ENCODE measurements at places on chromosomes 3 and 15.

GRCh38 chr3:14216257-14217048, 37.8 kb downstream of the LSM3 start:
- H3K27ac ChIP-seq, result no peak overlapping the region
- H3K27me3 ChIP-seq, result no peaks in the 10 kb centered on the region
- no peaks in the 10 kb centered on the region for H3K36me3 ChIP-seq
- DNase-seq, result no peak
- peak overlapping the region; percentile 4 for H3K4me3 ChIP-seq

- peaks cover 18% of the 10 kb centered on the region for H3K4me1 ChIP-seq
- H3K27ac ChIP-seq, result no peak overlapping the region
- peaks cover 3% of the 10 kb centered on the region for H3K27me3 ChIP-seq
- no peak for DNase-seq
- H3K4me3 ChIP-seq, result no peak overlapping the region
Measured at GRCh38 chr3:187947927-187948682, 202.8 kb upstream of the BCL6 start.

- no peak overlapping the region for H3K27ac ChIP-seq
- no peak for DNase-seq
- H3K36me3 ChIP-seq, result no peaks in the 10 kb centered on the region
- peaks cover 2% of the 10 kb centered on the region for H3K27me3 ChIP-seq
Measured at GRCh38 chr3:10485380-10485779, 20.0 kb downstream of the ATP2B2 start.

DNA sequence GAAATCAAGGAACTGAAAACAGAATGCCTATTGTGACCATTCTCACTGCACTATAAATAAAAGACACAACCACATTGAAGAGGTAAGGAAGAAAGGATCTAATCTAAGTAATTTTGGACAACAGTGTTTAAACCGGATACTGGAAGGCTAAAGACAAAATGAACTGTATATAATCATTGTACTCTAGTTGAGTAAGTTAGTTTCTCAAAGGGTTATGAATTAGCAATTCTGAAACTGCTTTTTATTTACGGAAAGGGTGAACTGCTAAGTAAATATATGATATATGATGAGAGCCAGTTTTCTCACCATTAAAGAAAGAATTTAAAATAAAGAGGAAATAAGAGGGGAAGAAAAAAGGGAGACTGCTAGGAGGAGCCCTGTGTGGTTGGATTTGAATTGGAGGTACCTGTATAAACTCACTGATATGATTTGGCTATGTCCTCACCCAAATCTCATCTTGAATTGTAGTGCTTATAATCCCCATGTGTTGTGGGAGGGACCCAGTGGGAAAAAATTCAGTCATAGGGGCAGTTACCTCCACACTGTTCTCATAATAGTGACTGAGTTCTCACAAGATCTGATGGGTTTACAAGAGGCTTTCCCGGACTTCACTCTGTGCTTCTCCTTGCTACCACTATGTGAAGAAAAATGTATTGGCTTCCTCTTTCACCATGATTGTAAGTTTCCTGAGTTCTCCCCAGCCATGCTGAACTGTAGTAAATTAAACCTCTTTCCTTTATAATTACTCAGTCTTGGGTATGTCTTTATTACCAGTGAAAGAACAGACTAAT, 607.7 kb downstream of the PYDC2 start:
- no peak overlapping the region for H3K4me3 ChIP-seq
- H3K4me1 ChIP-seq, result no peaks in the 10 kb centered on the region
- no peak for DNase-seq
- no peak overlapping the region for H3K27ac ChIP-seq

GRCh38 chr3:89851974-89852621, 744.7 kb downstream of the EPHA3 start:
- no peak overlapping the region for H3K27ac ChIP-seq
- DNase-seq, result no peak
- no peaks in the 10 kb centered on the region for H3K36me3 ChIP-seq
- no peaks in the 10 kb centered on the region for H3K4me1 ChIP-seq
- no peak overlapping the region for H3K4me3 ChIP-seq

DNA sequence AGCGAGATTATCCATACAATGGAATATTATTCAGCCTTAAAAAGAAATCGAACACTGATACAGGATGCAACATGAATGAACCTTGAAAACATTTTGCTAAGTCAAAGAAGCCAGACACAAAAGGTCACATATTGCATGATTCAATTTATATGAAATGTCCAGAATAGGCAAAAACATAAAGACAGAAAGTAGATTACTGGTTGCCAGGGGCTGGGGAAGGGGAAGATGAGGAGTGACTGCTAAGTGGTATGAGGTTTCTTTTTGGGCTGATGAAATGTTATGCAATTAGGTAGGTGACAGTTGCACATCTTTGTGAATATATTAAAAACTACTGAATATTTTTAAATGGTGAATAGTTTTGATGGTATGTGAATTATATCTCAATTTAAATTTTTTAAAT, 38.3 kb downstream of the LRRFIP2 start:
- no peak overlapping the region for H3K27ac ChIP-seq
- H3K4me1 ChIP-seq, result peaks cover 5% of the 10 kb centered on the region
- H3K4me3 ChIP-seq, result no peak overlapping the region

DNA sequence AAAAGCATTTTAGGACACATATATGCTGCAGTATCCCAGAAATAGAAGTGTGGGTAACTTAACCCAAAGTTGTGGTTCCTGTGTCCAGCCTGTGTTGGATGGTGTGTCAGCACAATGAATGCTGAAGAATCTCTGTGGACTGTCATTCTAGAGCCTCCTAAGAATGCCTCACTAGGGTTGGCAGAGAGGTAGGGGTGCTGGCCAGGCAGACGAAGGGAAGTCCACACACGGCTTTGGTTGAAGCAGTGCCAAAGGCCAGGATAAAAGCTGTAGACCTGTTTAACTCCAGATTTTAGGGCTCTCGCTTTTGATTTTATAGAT, 43.7 kb upstream of the TIPARP start:
- peaks cover 10% of the 10 kb centered on the region for H3K27me3 ChIP-seq
- no peak overlapping the region for H3K27ac ChIP-seq
- H3K36me3 ChIP-seq, result no peaks in the 10 kb centered on the region
- peaks cover 4% of the 10 kb centered on the region for H3K4me1 ChIP-seq
- no peak for DNase-seq
- H3K4me3 ChIP-seq, result no peak overlapping the region

DNA sequence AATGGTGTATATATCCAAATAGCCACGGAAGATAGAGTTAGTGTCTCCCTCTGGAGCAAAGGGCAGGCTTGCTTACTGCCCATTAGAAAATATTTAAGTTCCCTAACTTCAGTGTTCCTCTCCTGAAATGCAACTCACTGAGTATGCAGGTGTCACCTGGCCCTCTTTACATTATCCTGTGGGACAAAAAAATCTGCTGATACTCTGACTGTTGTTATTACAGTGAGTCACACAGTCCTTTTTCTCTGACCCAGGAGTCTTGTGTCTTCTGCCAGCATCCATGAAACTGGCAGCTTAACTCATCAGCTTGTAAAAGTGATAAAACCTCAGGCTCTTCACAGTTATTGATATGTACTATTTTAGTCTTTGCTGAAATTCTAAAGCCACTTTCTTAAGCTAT, 42.2 kb upstream of the RASGRF1 start:
- H3K4me1 ChIP-seq, result no peaks in the 10 kb centered on the region
- no peaks in the 10 kb centered on the region for H3K36me3 ChIP-seq
- DNase-seq, result no peak
- no peak overlapping the region for H3K4me3 ChIP-seq
- H3K27ac ChIP-seq, result no peak overlapping the region

DNA sequence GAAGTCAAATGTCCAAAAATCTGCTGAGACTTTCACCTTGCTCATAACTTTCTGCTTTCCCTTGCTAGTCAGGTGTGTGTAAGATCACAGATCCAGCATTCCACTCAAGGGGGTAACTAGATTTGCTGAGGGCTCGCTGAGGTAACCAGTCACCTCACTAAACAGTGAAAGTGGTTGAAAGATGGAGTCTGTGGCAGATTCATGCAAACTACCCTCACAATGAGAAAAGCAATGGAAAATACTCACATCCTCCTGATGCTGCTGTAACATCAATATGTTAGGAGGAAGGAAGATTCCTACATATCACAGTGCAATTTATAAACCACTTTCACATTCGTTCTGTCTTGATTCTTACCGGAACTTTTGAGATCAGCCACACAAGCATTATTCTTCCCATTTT, 174.3 kb upstream of the BCL6 start:
- H3K27me3 ChIP-seq, result no peaks in the 10 kb centered on the region
- H3K4me3 ChIP-seq, result peak overlapping the region; percentile 76
- H3K27ac ChIP-seq, result peak overlapping the region; percentile 96
- peak; percentile 82 for DNase-seq

GRCh38 chr3:195023989-195024388, 247.0 kb downstream of the XXYLT1 start:
- no peak for DNase-seq
- no peak overlapping the region for H3K4me3 ChIP-seq
- peaks cover 16% of the 10 kb centered on the region for H3K27me3 ChIP-seq
- no peak overlapping the region for H3K27ac ChIP-seq
- no peaks in the 10 kb centered on the region for H3K4me1 ChIP-seq

DNA sequence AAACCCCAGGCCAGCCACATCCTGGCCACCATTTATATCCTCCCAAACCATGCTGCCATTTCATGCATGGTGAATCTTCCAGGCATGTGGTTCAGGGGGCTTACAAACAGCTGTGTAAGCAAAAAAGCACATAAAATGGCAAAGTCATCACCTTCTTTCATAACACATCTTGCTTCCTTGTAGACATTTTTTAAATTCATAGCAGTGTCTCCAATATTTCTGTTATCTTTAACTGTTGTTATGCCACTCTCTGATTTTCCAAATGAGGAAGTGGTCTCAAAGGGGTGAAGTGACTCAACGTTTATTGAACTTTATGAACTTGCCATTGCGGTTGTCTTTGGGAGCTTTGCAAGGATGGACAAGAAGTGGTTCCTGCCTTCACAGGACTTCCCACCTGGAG, 264.4 kb downstream of the MEX3B start:
- H3K27ac ChIP-seq, result no peak overlapping the region
- no peaks in the 10 kb centered on the region for H3K36me3 ChIP-seq
- H3K4me1 ChIP-seq, result no peaks in the 10 kb centered on the region

GRCh38 chr3:158105119-158105709, 1.0 kb downstream of the SHOX2 start:
- peak overlapping the region; percentile 86 for H3K4me3 ChIP-seq
- H3K27ac ChIP-seq, result no peak overlapping the region
- H3K36me3 ChIP-seq, result peaks cover 16% of the 10 kb centered on the region
- H3K27me3 ChIP-seq, result peaks cover 76% of the 10 kb centered on the region

DNA sequence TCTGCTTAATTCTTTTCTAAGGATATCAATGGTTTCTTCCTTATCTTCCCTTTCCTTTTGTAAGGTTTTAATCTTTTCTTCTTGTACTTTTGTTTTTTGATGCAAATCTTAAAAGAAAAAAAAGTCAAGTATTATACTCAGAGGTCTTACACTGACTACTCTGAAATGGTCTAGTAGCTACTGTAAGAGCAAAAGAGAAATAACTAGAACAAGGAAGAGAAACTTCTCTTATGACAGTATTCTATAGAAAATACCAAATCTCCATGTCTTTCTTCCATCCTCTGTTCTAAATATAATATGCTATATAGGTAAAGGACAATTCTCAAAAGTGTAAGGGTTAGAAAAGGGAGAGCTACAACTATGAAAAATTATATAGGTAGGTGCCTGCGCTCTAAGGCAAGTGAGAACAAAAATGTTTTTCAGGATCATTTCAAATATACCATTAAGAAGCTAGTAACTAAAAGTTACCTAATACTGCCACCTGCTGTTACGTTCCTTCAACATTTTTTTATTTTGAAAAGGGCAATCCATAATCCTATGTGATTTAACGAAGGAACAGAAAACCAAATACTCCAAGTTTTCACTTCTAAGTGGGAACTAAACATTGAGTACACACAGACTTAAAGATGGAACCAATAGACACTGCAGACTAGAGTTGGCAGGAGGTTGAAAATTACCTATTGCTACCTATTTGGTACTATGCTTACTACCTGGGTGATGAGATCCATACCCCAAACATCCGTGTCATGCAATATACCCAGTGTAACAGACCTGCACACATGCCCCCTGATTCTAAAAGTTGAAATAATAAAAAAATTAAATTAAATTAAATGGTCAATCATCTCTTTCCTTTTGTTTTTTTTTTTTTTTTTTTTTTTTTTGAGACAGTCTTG, 36.7 kb downstream of the CIP2A start:
- no peaks in the 10 kb centered on the region for H3K27me3 ChIP-seq
- H3K27ac ChIP-seq, result no peak overlapping the region
- DNase-seq, result peak; percentile 68
- H3K4me1 ChIP-seq, result peaks cover 9% of the 10 kb centered on the region
- H3K36me3 ChIP-seq, result peaks cover 38% of the 10 kb centered on the region

DNA sequence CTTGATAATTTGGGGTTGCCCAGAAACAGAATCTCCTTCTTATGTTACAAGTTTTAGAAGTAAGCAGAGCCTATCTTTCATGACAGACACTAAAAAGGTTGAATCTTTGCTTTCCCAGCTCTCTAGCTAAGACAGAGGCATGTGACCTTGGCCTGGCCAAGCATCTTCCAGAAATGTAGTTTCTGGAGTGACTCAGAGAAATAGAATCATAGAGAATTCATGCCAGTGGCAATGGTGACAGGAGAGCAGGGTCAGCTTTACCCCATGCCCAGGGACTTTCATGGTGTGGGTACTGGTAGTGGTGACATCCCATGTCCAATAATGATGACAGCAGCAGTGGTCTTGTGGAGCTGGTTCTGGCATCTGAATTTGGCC, 4.0 kb upstream of the PARP6 start:
- H3K27ac ChIP-seq, result no peak overlapping the region
- DNase-seq, result no peak
- no peak overlapping the region for H3K4me3 ChIP-seq
- peaks cover 4% of the 10 kb centered on the region for H3K27me3 ChIP-seq
- H3K4me1 ChIP-seq, result peaks cover 18% of the 10 kb centered on the region
- peaks cover 2% of the 10 kb centered on the region for H3K36me3 ChIP-seq

GRCh38 chr15:51382787-51383186, 41.3 kb downstream of the GLDN start:
- no peak for DNase-seq
- H3K36me3 ChIP-seq, result no peaks in the 10 kb centered on the region
- peaks cover 6% of the 10 kb centered on the region for H3K27me3 ChIP-seq
- no peaks in the 10 kb centered on the region for H3K4me1 ChIP-seq
- no peak overlapping the region for H3K4me3 ChIP-seq

GRCh38 chr3:6962801-6963200, 101.9 kb downstream of the GRM7 start:
- H3K4me1 ChIP-seq, result no peaks in the 10 kb centered on the region
- H3K36me3 ChIP-seq, result no peaks in the 10 kb centered on the region
- no peaks in the 10 kb centered on the region for H3K27me3 ChIP-seq
- no peak overlapping the region for H3K4me3 ChIP-seq
- no peak overlapping the region for H3K27ac ChIP-seq

DNA sequence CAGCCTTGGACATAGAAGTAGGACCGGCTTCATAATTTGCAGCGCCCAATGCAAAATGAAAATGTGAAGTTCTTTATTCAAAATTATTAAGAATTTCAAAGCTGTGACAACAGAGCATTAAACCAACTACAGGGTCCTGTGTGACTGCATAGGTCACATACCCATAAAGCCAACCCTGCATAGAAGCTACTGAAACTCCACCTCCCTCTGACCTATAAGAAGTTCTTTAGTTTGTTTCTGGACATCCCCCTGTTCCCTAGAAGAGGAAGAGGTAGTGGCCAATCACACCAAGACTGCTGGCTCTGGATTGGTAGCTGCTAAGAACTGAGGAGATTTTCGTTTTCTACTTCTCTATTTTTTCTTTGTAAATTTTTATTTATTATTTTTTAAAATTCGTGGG, 9.0 kb upstream of the SELENOT start:
- no peak overlapping the region for H3K27ac ChIP-seq
- H3K36me3 ChIP-seq, result peaks cover 9% of the 10 kb centered on the region
- no peak for DNase-seq

All from activated CD4-positive, alpha-beta T cell treated with anti-CD3 and anti-CD28 coated beads, Interleukin-2, amount 10 ng/mL, durations not matched to agents 24 days and 14 days (primary cell).